ENCODE measurements at places on chromosomes 12 and 14. TPM values are rescaled to one million over a fixed set of nuclear protein-coding genes. Genes with fewer than 3 reads are reported as not detected.

LBHD2 gene
- not detected for total RNA-seq

GRCh38 chr12:2236506-2237294 lies 183.9 kb downstream of the CACNA1C start:
- DNase-seq, result no peak

- DNase-seq, result no peak
Measured at GRCh38 chr12:45418520-45418919, 202.6 kb downstream of the ANO6 start.

GRCh38 chr14:59004012-59004411 lies 184.5 kb upstream of the DAAM1 start:
- no peak for DNase-seq

DNA sequence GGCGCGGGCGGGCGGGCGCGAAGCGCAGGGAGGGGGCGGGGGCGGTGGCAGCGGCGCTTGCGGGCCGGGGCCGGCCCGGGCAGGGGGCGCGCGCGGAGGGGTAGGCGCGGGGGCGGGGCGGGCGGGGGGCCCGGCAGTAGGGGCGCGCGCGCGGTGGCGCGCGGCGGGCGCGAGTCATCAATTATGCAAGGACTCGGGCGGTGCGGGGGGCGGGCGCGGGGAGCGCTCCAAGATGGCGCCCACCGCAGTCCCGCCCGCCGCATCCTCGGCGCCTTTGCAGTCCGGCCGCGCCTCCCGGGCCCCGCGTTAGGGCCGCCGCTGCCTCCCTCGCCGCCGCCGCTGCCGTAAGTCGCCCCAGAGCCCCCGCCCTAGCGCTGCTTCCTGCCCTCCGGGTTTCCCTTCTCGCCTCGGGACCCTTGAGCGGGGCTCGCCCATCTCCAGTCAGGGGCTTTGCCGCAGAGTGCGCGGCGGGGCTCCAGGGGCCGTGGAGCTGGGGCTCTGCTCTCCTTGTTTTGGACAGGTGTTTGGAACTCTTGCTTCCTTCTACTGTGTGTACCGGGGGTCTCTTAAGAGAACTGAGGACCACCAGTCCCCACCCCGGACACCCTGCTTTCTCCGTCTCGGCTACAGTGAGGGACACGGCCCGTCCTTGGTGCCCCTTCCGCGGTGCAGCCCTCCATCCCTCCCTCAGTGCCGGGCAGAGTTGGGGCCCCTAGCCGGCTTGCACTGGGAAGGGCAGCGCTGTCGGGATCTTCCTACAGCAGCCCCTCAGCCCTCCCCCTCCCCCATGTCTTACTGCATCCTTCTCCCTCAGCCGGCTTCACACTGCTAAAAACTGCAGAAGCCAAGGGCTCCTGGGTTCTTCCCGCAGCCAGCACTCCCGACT lies at the start of gene SCN8A:
Gene SCN8A, plus strand, starts transcription at position 218 of the 886 bp plus-strand sequence. CDS start 71,585 bp downstream, outside the sequence.
- no peak for DNase-seq
